ENCODE measurements at places on chromosomes 4 and X. TPM values are rescaled to one million over a fixed set of nuclear protein-coding genes. Genes with fewer than 3 reads are reported as not detected.

GRCh38 chr4:186294160-186294559 is 28.2 kb downstream of the F11 start:
- H3K27ac ChIP-seq, result no peak overlapping the region
- H3K4me3 ChIP-seq, result no peak overlapping the region
- DNase-seq, result no peak

The ATP8A1 gene
- 27.4 TPM for total RNA-seq

The RNF128 gene
- 18.9 TPM for total RNA-seq

GRCh38 chr4:142331132-142331531 is 515.0 kb downstream of the INPP4B start:
- no peak overlapping the region for H3K27ac ChIP-seq
- H3K27me3 ChIP-seq, result no peaks in the 10 kb centered on the region
- no peak for DNase-seq
- no peaks in the 10 kb centered on the region for H3K36me3 ChIP-seq

DNA sequence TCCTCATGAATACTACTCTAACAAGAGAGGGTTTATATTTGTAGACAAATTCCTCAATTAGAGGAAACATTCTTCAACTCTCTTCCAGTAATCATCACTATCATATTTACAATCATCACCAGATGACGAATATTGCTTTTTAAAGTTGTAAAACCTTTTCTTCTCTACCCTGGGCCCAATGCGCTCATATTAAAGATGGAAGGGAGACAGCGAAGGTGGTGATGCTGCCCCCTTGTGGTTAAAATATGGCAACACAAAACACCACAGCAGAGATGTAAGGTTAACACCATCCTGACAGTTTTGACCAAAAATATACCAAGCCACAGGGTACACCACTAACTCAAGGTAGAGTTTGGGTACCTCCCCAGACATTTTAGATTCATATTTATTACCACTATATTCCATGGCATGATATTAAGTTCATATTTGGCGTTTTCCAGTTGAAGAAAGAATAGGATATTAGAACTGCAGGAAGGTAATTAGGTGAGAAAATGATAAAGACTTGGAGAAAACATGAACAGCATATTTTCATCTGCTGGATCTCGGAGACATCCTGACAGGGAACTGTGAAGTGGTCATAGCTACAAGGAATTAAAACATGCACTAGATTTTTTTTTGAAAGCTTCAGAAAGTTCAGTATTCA is 72.8 kb downstream of the SLC9A7 start:
- no peaks in the 10 kb centered on the region for H3K36me3 ChIP-seq
- no peaks in the 10 kb centered on the region for H3K27me3 ChIP-seq
- no peaks in the 10 kb centered on the region for H3K4me1 ChIP-seq
- no peak overlapping the region for H3K27ac ChIP-seq
- peak; percentile 23 for DNase-seq

GRCh38 chr4:154731756-154732155 is 12.0 kb upstream of the LRAT start:
- no peaks in the 10 kb centered on the region for H3K4me1 ChIP-seq
- DNase-seq, result no peak
- H3K27me3 ChIP-seq, result no peaks in the 10 kb centered on the region

All from kidney (tissue), 22 donors.